ENCODE measurements at places on chromosomes 11 and 22. TPM values are rescaled to one million over a fixed set of nuclear protein-coding genes. Genes with fewer than 3 reads are reported as not detected.
A peak's percentile ranks its signal among the peaks of the same experiment; 100 is the strongest.

Gene ST14
- 121 TPM for total RNA-seq

Gene SYT7
- 3.6 TPM for total RNA-seq

Gene IL18BP
- total RNA-seq, result 2.5 TPM

Gene TRIM49B
- not detected for total RNA-seq

Gene CATSPERZ
- total RNA-seq, result 1.3 TPM

Gene PDGFB
- total RNA-seq, result 0.96 TPM

Gene PAFAH1B2
- total RNA-seq, result 50.9 TPM

Gene GRM5
- not detected for total RNA-seq

Gene CREB3L1
- 0.64 TPM for total RNA-seq

Gene SMC1B
- total RNA-seq, result not detected

Gene ME3
- 1.8 TPM for total RNA-seq

DNA sequence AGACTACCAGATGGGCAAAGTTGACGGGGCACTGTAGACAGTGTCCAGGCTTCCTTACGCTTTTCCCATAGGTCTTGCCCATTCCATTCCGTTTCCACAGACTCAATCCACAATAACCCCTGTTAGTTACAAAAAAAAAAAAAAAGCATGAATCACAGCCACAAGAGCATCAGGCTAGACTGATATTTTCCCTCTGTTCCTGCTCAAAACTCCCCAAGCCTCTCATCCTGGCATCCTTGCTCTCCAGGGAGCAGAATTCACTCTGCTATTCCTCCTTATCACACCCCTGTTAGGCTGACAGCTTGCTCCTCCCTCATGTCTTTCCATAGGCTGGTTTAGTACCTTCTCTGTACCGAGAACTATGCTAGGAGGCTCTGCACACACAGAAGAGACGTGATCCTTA lies 42.2 kb downstream of the TMEM123 start:
- ATAC-seq, result no peak

DNA sequence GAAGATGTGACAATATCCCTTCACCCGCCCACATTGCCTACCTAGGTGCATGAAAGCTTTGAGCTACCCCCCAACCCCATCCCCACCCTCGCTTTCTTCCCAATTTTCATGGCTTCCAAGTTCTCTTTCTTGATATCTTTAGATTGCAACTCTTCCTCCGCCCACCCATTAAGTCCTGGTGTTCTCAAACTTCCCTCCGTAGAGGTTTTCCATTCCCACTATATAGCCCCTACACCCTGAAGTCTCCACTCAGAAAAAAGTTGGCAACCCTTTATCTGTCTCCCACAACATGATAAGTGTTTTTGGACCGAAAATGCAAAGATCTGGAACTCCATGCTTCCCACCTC lies 572 bp downstream of the ZNF70 start:
- no peak for ATAC-seq

- ATAC-seq, result no peak
Observed at GRCh38 chr22:27730641-27731433, 70.7 kb downstream of the MN1 start.

GRCh38 chr22:46891382-46891951 lies 129.0 kb downstream of the TBC1D22A start:
- no peak for ATAC-seq

- ATAC-seq, result no peak
Observed at GRCh38 chr11:100072131-100072530, 615.0 kb upstream of the ARHGAP42 start.

GRCh38 chr11:95563173-95563572 lies 226.4 kb downstream of the FAM76B start:
- no peak for ATAC-seq

- ATAC-seq, result no peak
Observed at GRCh38 chr22:31852691-31853421, 91.5 kb upstream of the YWHAH start.

- no peak for ATAC-seq
Observed at GRCh38 chr22:49699476-49699875, 128.2 kb downstream of the BRD1 start.

- ATAC-seq, result no peak
Observed at GRCh38 chr11:65431451-65432099, 9.0 kb downstream of the NEAT1 start.

- peak; percentile 51 for ATAC-seq
Observed at GRCh38 chr22:23938328-23939016, 22.5 kb downstream of the GSTT2B start.

DNA sequence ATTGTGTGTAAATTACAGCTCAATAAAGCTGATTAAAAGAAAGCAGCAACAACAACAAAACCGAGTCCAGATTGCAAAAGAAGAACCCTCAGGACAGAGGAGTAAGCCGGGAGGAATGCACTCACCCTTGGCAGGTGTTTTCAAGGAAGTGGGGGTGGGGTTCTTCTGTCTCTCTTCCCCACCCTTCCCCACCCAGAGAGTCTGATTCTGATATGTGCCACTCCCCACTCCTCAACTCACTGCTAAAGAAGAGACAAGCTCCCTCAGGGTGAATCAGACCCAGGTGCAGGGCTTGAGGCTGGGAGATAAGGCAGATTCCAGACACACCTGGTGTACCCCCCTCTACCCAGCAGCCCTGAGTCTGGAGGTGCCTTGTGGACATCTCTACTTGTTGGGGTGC lies 38.4 kb upstream of the PHF21A start:
- ATAC-seq, result peak; percentile 58

DNA sequence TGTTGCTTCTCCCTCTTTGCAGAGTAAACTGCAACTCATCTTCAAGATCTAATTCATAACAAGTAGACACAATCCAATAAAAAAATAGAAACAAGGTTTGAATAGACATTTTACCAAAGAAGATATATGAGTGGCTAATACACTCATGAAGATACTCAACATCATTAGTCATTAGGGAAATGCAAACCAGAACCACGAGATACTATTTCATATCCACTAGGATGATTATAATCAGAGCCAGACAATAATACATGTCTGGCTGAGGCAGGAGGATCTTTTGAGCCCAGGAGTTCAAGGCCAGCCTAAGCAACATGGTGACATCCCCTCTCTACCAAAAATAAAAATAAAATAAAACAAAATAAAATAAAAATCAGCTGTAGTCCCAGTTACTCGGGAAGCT lies 85.0 kb downstream of the ATG16L2 start:
- no peak for ATAC-seq

GRCh38 chr11:64296236-64296635 lies 3.9 kb upstream of the CATSPERZ start:
- ATAC-seq, result no peak

- ATAC-seq, result no peak
Observed at GRCh38 chr11:640021-640706, 3.1 kb downstream of the DRD4 start.

DNA sequence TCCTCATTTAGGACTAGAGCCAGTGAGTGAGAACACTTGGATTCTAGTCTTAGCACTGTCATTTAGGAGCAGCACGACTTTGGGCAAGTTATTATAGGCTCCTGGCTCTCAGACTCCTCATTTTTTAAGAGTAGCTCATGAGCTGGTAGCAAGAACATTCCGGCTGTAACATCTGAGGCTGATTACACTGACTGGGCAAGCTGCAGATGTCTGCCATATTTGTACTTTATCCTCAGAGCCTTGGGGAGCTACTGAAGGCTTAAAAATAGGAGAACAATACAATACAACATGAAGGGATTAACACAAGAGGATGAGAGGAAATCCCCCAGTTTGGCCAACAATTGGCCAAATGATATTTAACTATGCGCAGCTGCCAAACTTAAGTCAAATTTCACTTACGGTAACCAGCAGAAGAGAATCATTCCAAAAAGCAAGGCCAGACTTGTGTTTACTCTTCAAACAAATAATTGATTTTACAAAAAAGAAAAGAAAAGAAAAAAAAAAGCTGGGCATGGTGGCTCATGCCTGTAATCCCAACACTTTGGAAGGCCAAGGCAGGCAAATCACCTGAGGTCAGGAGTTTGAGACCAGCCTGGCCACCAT lies 113.1 kb upstream of the ARHGAP42 start:
- no peak for ATAC-seq

GRCh38 chr11:68441466-68442230 lies 18.9 kb upstream of the PPP6R3 start:
- no peak for ATAC-seq

DNA sequence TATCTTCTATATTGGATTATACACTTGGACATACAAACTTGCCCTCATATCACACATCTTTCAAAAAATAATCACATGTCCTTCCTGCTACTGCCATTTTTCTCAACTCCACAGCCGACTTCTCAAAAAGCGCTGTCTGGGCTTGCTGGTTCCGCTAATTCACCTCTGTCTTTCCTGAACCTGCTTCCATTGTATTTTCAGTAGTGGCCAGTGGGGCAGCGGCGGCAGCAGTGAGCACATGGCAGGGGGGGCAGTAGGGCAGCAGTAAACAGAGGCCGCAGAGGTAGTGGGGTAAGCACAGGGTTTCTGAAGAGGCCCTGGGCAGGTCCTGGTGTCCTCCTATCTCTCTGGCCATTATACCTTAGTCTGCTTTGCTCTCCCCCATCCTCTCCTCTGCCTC lies 126.3 kb downstream of the RRAS2 start:
- ATAC-seq, result no peak

DNA sequence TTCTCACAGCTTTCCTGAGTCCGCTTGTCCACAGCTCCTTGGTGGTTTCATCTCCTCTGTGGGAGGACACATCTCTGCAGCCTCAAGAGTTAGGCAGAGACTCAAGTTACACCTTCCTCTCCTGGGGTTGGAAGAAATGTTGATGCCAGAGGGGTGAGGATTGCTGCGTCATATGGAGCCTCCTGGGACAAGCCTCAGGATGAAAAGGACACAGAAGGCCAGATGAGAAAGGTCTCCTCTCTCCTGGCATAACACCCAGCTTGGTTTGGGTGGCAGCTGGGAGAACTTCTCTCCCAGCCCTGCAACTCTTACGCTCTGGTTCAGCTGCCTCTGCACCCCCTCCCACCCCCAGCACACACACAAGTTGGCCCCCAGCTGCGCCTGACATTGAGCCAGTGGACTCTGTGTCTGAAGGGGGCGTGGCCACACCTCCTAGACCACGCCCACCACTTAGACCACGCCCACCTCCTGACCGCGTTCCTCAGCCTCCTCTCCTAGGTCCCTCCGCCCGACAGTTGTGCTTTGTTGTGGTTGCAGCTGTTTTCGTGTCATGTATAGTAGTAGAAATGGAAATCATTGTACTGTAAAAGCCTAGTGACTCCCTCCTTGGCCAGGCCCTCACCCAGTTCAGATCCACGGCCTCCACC lies 11.7 kb downstream of the RASD2 start:
- ATAC-seq, result peak; percentile 49

DNA sequence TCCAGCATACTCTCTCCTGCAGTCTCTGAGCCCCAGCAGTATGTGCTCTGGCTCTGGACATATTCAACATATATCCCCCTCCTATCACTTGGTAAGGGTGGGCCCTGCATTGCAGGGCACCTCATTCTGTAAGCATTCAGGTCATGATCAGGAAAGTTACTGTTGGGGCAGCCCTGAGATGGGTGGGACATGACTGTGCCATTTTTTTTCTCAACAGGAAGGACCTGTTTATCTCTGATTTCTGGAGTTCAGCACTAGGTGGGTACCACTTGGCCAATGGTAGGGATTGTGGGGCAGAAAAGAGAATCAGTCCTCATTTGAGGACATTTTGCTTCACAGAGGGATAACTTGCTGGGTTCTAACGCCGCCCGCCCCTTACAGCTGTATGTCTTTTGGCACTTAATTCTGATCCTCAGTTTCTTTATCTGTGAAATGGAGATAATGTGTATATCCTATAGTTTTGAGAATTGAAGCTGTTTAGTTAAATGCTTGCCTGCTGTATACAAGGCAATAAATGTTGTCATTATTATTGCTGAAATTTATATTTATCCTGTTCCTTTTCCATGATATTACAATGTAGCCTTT lies 2.2 kb downstream of the SRRD start:
- ATAC-seq, result no peak

- no peak for ATAC-seq
Observed at GRCh38 chr22:43882122-43882767, 9.6 kb downstream of the PNPLA5 start.

- ATAC-seq, result no peak
Observed at GRCh38 chr22:25911243-25911972, 169.4 kb downstream of the MYO18B start.

GRCh38 chr11:2530131-2530854 lies 85.5 kb downstream of the KCNQ1 start:
- ATAC-seq, result no peak

- no peak for ATAC-seq
Observed at GRCh38 chr11:14378171-14378570, 19.2 kb upstream of the RRAS2 start.

GRCh38 chr11:74783241-74783871 lies 34.7 kb downstream of the RNF169 start:
- peak; percentile 85 for ATAC-seq

DNA sequence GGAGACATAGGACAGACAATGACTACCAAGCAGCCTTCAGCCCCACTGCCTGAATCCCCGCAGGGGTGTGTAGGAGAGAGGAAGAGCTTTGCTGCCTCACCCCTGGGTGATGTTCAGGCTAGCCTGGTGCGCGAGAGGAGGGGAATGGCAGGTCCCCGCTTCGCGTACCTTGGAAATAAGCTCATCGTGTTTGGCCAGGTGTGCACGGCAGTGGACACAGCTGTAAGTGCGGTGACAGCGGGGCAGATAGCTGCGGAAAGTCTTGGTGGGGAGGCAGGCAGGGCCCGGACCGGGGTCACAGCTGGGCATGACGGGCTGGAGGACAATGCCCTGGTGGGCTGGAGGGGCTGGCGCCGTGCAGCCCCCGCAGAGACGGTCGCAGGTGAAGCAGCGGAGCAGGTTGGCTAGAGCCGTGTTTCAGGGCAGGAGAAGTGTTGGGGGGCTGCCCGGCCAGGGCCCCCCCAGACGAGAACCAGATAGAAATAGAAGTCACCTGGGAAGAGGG lies 2.9 kb downstream of the YPEL4 start:
- ATAC-seq, result peak; percentile 40

- ATAC-seq, result no peak
Observed at GRCh38 chr11:89420981-89421380, 70.2 kb downstream of the NOX4 start.

- no peak for ATAC-seq
Observed at GRCh38 chr22:45237065-45237990, 3.4 kb downstream of the KIAA0930 start.
